Activated naive CD8-positive, alpha-beta T cell treated with anti-CD3 and anti-CD28 coated beads, Interleukin-2, amount 50 U/mL, for 24 hours (primary cell): ENCODE measurements at places on chromosomes 1 and 21.

GRCh38 chr1:158272681-158273080 is 17.0 kb upstream of the CD1C start:
- peaks cover 3% of the 10 kb centered on the region for H3K27me3 ChIP-seq
- no peak for DNase-seq
- H3K4me3 ChIP-seq: no peak overlapping the region
- H3K27ac ChIP-seq: no peak overlapping the region
- H3K4me1 ChIP-seq: peaks cover 10% of the 10 kb centered on the region
- no peaks in the 10 kb centered on the region for H3K36me3 ChIP-seq

DNA sequence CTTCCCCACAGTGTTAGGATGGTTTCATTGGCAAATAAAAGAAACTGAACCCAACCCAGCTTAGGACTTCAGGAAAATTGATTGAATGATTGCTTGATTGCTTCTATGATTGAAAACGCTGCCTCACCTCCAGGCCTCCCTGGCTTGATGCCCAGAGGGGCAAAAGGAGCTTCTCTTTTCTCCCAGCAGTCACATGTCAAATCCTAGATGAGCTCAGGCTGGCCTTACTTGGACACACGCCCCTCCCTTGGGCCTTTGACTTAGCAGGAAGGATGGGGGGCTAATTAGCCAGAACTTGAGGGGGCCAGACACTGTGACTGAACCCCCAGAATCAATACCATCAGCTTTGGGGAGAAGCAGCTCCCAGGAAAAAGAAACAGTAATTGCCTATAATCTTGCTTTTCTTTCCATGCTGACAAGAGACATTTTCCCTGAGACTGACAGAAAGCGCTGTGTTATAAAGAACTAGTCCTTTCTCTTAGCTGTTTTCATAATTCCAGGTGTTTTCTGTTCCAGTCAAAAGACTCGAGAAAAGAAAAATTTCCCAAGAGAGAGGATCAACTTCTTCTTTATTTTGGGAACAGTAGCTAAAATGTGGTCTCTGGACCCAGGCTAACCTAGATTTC is 50.8 kb upstream of the ATP5PO start:
- H3K36me3 ChIP-seq: peaks cover 13% of the 10 kb centered on the region
- H3K4me3 ChIP-seq: no peak overlapping the region
- H3K4me1 ChIP-seq: peaks cover 12% of the 10 kb centered on the region
- no peak for DNase-seq
- H3K27me3 ChIP-seq: no peaks in the 10 kb centered on the region
- no peak overlapping the region for H3K27ac ChIP-seq

- peaks cover 38% of the 10 kb centered on the region for H3K36me3 ChIP-seq
- H3K4me1 ChIP-seq: peaks cover 57% of the 10 kb centered on the region
- no peaks in the 10 kb centered on the region for H3K27me3 ChIP-seq
These were observed 706 bp downstream of the C21orf91 start for GRCh38 chr21:17818186-17819113.

- no peak overlapping the region for H3K27ac ChIP-seq
- H3K4me3 ChIP-seq: no peak overlapping the region
- H3K4me1 ChIP-seq: no peaks in the 10 kb centered on the region
- peaks cover 37% of the 10 kb centered on the region for H3K27me3 ChIP-seq
- H3K36me3 ChIP-seq: no peaks in the 10 kb centered on the region
- DNase-seq: no peak
These were observed 4.9 kb upstream of the TMEM61 start for GRCh38 chr1:54975356-54976108.

DNA sequence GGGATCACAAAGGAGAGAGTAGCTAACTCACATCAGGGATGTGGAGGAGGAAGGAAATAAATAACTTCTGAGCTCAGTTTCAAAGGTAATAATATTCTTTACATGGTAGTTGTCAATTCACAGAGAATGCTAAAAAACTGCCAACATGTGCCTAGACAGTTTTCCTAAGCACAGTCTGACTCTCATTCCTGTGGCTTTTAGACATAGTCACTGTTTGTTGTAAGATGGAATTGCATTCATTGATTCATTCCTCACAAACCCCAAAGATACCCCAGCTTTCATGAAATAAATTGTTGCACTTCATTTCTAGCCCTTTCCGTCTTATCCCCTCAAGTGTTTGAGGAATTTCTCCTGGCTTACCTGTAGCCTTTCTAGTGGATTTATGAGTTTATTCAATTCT is 263.9 kb downstream of the NTNG1 start:
- peaks cover 4% of the 10 kb centered on the region for H3K27me3 ChIP-seq
- DNase-seq: no peak
- no peak overlapping the region for H3K4me3 ChIP-seq
- no peaks in the 10 kb centered on the region for H3K36me3 ChIP-seq
- H3K27ac ChIP-seq: no peak overlapping the region
- no peaks in the 10 kb centered on the region for H3K4me1 ChIP-seq

DNA sequence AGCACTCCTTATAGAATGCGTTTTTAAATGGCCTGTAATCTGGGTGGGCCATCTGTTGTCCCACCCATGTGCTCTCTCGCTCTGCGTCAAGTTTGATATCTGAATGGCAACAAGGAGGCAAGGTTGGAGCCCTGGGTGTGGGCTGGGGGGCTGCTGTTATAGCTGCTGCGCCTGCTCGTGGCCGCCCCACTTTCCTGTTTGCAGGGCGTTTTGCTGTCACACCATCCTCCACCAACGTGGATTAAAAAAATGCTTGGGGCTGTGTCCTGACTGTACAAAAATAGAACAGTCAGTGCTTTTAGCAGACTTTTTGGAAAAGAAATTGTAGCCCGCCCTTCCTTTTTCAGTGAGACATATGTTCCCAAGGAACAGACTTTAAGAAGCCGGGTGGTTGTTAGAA is 25.4 kb downstream of the UMODL1 start:
- no peaks in the 10 kb centered on the region for H3K27me3 ChIP-seq
- no peak for DNase-seq
- H3K36me3 ChIP-seq: no peaks in the 10 kb centered on the region
